ENCODE measurements at places on chromosomes 2 and 18. TPM values are rescaled to one million over a fixed set of nuclear protein-coding genes. Genes with fewer than 3 reads are reported as not detected.

GRCh38 chr2:20580690-20581437 is 70.0 kb downstream of the HS1BP3 start:
- DNase-seq, result no peak
- H3K4me1 ChIP-seq, result peaks cover 86% of the 10 kb centered on the region
- H3K27ac ChIP-seq, result peak overlapping the region; percentile 84
- no peaks in the 10 kb centered on the region for H3K36me3 ChIP-seq

GRCh38 chr18:80166725-80167124 is 57.7 kb downstream of the ADNP2 start:
- H3K27ac ChIP-seq, result no peak overlapping the region
- no peak for DNase-seq
- no peak overlapping the region for H3K4me3 ChIP-seq
- H3K27me3 ChIP-seq, result no peaks in the 10 kb centered on the region

GRCh38 chr18:76467371-76468190 is 27.5 kb downstream of the ZNF516 start:
- H3K27ac ChIP-seq, result no peak overlapping the region
- H3K4me3 ChIP-seq, result peak overlapping the region; percentile 14
- H3K27me3 ChIP-seq, result no peaks in the 10 kb centered on the region

DNA sequence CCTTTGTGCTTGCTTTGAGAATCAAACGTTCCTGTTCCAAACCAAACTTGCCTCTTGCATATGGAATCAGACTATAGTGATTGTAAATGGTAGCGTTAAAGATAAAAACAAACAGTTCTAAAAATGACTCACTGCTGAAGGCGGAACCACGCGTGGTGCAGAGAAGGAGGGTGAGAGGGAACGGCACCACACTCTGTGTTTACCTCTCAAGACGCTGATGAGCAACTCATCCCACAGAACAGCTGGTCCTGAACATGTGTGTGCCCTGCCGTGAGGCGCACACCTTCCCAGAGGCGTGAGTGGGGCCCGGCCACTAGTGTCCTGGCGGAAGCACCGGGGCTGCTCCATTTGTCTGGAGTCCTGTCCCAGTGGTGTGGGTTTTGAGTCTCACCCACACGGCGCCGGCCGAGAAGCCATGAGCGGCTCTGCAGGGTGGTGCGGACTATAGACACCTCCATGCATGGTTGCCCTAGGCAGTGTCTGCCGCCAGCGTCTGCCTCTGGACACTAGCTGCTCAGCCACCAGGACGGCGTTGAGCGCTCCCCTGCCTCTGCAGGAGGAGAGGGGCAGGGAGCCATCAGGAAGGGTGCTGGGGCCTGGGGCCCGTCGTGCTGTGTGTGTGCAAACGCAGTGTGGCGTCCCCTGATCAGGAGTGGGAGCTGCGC is 52.1 kb downstream of the NFATC1 start:
- peaks cover 43% of the 10 kb centered on the region for H3K4me1 ChIP-seq
- no peak overlapping the region for H3K27ac ChIP-seq
- H3K36me3 ChIP-seq, result peaks cover 49% of the 10 kb centered on the region
- H3K27me3 ChIP-seq, result no peaks in the 10 kb centered on the region

DNA sequence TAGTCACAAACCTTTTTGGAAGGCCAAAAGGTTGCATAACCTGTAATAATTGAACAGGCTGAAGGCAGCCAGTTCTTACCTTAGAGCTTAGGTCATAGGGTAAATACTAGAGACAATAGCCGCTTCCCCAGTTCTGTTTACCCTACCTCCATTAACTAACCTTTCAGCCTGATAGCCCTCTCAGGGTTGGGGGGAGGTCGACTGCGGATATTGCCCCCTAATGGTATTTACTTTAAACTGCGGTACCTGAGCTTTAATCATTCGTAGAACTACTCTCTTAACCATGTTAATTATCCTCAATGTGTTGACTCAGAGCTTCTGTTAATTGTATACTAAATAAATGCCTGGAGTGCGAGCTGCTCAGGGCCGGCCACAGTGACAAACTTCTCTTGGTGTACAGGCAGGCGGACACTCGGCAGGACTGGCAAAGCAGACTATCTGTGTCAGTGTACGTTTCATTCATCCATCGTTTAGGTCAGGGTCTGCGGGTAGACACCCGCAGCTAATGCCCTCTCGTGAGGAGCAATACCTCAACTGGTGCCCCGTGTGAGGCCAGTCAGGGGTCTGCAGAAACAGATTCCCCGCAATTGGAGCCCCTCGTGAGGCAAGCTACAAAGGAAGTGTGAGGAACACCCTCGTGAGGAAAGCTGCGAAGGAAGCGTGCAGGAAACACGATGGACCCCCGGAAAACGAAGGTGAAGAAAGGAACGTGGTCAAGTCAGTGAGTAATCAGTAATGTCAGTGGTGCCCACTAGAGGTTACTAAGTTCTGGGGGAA is 115.3 kb upstream of the SCN7A start:
- no peaks in the 10 kb centered on the region for H3K27me3 ChIP-seq
- no peak overlapping the region for H3K27ac ChIP-seq
- no peak overlapping the region for H3K4me3 ChIP-seq
- DNase-seq, result no peak
- no peaks in the 10 kb centered on the region for H3K4me1 ChIP-seq

DNA sequence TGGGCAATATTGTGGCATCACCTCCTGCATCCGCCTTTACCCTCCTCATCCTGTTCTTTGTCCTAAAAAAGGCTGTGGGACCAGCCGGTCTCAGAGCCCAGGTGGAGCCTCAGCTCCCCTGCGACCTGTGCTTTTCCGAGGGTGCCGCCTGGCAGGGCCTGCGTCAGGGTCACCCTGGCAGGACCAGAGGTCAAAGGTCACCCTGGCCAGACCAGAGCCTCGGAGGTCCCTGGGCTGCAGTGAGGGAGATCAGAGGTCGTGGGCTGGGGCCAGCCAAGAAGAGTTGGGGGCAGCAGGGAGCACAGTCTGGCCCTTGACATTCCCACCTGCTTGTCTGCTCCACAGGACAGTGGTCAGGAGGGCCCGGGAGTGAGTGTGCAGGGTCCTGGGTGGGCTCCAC is 31.5 kb downstream of the RBFA start:
- DNase-seq, result peak; percentile 19
- no peak overlapping the region for H3K4me3 ChIP-seq
- H3K36me3 ChIP-seq, result no peaks in the 10 kb centered on the region
- no peaks in the 10 kb centered on the region for H3K4me1 ChIP-seq
- no peaks in the 10 kb centered on the region for H3K27me3 ChIP-seq

GRCh38 chr18:67728364-67728763 is 211.8 kb upstream of the DSEL start:
- no peaks in the 10 kb centered on the region for H3K36me3 ChIP-seq
- no peak for DNase-seq
- no peak overlapping the region for H3K4me3 ChIP-seq
- H3K27me3 ChIP-seq, result no peaks in the 10 kb centered on the region
- H3K4me1 ChIP-seq, result no peaks in the 10 kb centered on the region
- no peak overlapping the region for H3K27ac ChIP-seq

POMC gene
- total RNA-seq, result 8.7 TPM

OR6B2 gene
- not detected for total RNA-seq
